ENCODE measurements at places on chromosomes 12 and 14.
A peak's percentile ranks its signal among the peaks of the same experiment; 100 is the strongest.

DNA sequence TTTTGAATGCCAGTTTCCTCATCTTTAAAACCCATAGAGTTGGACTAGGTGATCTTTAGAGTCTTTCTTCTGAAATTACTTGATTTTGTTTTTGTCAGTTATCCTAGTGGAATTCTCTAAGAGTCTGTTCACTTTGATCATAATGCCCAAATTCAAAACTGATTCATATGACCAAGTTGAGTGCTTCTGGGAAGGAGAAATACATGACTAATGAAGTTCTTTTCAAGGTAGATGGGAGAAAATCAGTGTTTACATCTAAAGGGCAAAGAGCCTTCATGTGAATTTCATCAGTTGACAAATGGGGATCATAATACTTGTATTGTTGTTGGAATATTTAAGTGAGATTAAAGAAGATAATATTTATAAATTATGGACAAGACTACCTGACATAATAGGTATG lies 53.2 kb downstream of the ERC1 start:
- no peak for DNase-seq

DNA sequence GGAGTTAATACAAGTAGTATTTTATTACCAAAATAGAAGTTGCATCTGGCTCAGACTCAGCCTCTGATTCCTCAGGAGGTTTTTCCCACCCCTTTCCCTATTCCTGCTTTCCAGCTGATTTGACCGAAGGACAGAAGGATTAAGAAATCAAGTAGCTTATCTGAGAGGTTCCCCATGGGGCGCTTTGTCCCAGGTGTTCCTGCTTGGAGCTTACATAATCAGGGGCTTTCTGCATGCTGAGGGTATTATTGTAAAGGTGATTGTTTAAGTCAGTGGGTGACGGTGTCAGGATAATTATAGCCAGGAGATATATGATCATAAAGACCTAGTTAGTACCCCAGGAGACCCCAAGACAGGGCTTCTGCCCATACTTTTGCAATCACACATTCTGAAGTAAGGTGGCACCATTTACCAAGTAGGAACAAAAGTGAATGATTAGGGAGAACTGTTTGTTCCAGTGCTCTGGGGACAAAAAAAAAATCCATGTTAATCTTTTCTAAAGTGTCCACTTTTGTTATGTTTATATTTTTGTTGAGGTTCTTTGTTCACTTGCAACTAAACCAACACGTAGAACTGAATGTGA lies 921.3 kb downstream of the NRXN3 start:
- no peak for DNase-seq

GRCh38 chr14:60093606-60094005 lies 1.9 kb downstream of the PCNX4 start:
- peak; percentile 11 for DNase-seq

GRCh38 chr12:52369211-52369610 lies 1.9 kb upstream of the KRT85 start:
- no peak for DNase-seq

DNA sequence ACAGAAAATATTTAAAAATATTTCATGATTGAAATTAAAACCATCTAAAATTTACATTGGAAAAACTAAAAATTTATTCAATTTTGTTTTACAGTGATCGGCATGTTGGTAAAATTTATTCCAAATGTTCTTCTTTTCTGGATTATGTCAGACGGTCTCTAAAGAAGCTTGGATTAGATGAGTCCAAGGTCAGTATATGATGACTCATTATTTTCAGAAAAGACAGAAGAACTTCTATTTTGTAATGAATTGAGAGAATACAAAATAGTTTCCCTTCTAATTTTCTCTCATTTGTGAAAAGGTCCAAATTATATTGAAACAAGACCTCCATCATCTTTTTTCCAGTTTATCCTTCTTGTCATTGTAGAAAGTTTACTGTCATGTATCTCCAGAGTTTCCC lies 98.3 kb downstream of the METTL25 start:
- no peak for DNase-seq

- DNase-seq, result no peak
These were observed 117.1 kb upstream of the FRMD6 start for GRCh38 chr14:51534610-51535011.

DNA sequence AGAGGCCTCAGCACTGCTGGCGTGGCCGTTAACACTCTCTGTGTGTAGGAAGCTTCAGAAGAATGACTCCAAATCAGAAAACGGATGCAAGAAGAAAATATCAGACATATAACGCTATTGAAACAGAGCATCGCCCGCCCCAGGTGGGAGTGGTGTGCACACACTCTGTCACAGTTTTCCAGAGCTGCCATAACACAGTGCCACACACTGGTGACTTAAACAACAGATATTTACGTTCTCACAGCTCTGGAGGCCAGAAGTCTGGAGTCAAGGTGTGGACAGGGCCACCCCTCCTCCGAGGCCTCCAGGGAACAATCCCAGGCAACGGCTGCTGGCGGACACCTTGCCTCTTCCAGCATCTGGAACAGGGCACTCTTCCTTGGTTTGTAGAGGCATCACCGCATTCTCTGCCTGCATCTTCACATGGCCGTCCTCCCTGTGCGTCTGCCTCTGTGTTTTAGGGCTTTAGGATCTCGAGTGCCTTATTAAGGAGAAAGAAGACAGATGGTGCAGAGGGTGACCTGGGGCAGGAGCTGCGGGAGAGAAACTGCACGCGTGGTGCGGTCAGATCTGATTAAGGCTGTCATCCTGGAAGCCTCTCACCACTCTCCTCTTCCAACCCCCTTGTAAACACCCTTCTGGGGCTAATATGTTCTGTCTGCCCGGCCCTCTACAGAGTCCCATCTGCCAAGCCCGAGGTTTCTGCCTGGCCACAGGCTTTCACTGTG lies 141.0 kb downstream of the SLC15A4 start:
- DNase-seq, result no peak

GRCh38 chr14:69231486-69231885 lies 28.5 kb upstream of the GALNT16 start:
- no peak for DNase-seq

DNA sequence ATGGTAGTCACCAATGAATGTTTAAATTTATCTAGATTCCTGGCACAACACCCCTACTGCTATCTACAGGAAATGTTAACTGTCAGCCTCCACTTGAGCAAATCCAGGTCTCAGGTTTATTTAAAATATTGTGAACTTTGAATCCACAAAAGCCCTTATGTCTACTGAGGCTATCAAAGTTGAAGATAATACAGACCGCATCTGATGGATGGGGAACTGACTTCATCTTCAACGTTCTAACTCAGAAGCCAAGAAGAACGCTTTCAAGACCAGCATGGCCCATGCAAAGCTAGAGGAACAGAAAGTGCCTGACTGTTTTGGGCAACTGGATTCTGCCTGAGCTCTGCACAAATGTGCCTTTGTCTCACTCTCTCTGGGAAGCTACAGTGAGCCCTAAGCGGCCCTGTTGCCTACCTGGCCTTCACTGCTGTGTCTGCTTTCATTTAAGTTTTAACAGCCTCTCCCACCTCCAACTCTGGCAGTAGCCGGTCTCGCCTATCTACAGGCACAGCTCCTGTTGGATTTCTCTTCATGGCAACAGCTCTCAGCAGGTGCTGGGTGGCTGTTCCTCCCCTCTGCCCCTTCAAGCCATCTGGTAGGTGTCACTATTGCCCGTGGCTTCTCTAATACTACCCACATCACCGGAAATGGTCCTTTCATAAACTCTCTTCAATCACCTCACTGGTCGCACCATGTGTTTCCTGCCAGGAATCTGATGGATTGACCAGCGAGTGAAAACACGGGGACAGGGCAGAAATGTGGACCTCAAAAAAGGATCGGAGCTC lies 112.1 kb upstream of the OVCH1 start:
- no peak for DNase-seq

- DNase-seq, result peak; percentile 68
These were observed 18.4 kb downstream of the ASB2 start for GRCh38 chr14:93957751-93958566.

GRCh38 chr14:56487090-56487667 lies 92.4 kb upstream of the TMEM260 start:
- DNase-seq, result peak; percentile 18

GRCh38 chr14:64915797-64916196 lies 1.5 kb downstream of the CHURC1 start:
- peak; percentile 79 for DNase-seq

GRCh38 chr14:99321955-99322730 lies 50.1 kb upstream of the BCL11B start:
- DNase-seq, result no peak

- peak; percentile 83 for DNase-seq
These were observed at the start of gene HEBP1 for GRCh38 chr12:12999959-13000615. Gene HEBP1, minus strand, starts transcription at chr12:13000265. Its CDS starts 151 bp downstream, at chr12:13000114.

DNA sequence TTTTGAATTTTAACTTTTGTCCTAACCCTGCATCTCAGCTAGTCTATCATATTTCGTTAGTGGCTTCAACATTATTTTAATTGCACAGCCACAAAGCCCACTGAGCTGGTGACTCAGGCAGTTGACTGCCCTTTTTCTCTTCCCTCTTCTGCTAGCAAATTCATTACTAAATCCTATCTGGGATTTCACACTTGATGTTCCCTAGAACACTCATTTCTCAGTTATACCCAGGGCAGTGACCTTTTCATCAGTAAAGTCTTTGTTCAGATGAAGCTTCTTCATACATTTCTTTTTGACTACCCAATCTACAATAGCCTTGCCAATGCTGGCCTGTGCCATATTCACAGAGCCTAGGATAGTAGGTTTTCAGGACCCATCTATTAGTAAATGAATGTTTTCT lies 107.0 kb downstream of the ATXN7L3B start:
- DNase-seq, result no peak

- DNase-seq, result no peak
These were observed 104.0 kb downstream of the CALM1 start for GRCh38 chr14:90500665-90501370.

DNA sequence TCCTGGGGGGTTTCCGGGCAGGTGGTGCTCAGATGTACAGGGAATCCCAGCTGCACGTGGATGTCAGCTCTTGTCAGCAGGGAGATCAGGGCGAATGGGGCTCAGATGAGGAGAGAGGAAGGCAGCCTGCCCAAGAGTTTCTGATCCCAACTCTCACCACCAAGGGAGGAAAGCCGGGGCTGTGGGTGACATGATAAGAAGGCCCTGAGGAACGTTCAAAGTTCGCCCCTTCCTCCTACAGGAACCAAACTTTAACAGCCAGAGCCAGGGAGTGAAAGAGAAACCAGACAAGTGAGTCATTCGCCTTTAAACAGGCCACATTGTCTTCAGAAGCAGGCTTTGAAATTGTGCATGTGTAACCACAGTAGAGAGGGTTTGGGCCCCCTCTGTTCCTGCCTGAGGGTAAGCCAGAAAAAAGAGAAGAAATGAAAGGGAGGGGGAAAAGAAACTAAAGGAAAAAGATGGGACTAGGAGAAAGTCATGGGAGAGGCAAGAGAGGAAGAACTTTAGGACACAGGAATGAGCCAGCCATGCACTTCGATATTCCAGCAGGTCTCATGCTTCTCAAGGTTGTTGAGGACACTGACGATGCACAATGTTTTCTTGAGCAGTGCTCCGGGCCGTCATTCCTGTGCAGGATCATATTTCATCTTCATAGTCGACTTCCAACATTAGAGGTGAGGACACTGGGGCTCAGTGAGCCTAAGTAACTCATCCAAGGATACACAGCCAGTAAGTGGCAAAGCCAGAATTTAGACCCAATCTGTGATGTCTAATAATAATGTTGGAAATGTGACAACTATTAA lies 691.4 kb upstream of the TBX3 start:
- DNase-seq, result no peak

- DNase-seq, result no peak
These were observed 156.4 kb downstream of the ETNK1 start for GRCh38 chr12:22781339-22781738.

DNA sequence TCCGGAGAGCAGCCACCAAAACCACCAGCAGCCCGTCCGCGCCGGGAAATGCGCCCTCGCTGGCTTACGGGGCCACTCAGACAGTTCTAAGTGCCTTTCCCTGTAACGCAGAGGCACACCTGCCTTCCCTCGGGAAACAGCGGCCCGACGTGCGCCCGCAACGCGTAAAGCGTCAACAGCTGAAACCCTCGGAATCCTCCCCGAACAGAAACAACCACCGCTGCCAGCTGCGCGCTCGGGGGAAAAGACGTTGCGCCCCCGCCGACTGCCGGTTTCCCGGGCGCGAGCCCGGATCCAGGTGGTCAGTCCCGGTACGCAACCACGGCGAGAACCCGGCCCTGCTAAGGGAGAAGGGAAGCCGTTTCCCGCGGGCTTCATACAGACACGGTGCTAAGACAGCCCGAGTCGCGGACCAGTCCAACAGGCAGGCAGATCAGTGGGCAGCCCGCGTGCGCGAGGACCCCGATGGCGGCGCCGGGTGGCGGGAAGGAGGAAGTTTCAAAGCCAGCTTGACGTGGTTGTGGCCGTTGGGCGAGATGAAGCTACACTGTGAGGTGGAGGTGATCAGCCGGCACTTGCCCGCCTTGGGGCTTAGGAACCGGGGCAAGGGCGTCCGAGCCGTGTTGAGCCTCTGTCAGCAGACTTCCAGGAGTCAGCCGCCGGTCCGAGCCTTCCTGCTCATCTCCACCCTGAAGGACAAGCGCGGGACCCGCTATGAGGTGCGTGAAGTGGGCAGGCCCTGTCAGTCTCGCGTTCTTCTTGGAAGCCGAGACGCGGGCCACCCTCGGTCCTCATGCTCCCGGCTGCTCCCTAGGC lies at the start of gene LRR1:
TSS of gene LRR1 (plus strand) at position 456 of the 816 bp plus-strand sequence. CDS start at position 537, 81 bp downstream.
- peak; percentile 94 for DNase-seq

- DNase-seq, result no peak
These were observed 521 bp upstream of the PAPLN start for GRCh38 chr14:73236752-73237218.

GRCh38 chr14:81594012-81594411 lies 60.4 kb upstream of the SEL1L start:
- no peak for DNase-seq

DNA sequence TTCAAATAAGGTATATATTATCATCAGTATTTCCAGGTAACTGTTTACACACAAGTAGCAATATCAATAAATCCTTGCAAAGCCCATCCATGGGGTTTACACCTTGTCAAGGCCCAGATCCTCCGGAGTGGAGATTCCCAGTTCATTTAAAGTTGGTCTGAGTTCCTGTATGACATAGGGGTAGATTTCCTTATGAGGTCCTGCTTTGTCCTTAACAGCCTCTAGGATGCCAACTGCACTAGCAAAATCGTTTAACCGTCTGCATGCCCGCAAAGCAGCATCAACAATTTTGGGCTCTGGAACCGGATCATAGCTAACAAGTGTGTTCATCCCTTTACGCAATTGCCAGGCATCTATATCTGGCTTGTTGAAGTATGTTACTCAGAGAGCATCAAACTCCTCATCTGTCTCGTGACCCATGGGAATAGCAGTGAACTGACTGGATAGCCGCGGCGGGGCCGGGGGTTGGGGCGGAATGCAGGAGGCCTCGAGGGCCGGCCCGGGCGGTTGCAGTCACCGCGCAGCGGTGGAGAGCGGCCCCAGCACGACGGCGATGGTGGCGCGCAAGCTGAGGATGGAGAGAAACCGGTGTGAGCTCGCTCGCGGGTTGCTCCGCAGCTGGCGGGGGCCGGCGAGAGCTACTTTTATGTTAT lies 30.6 kb upstream of the FBXO34 start:
- no peak for DNase-seq

DNA sequence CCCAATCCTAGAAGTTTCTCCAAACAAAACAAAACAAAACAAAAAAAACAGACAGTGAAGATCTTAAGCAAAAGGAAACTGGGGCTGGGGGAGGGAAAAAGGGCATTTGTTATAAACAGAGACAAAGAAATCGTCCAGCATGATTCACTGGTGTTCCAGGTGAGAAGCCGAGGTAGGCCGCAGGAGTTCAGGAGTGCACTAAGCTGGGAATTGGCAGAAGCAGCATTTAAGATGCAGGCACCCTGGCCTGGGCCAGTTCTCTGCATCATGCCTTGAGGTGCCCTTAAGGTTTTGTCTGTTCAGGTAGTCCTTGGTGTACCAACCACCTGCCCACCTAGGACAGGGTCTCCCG lies 11.2 kb downstream of the TBX3 start:
- no peak for DNase-seq
